ENCODE measurements at places on chromosomes 13 and 19.

GRCh38 chr13:79988573-79988972 is 352.4 kb downstream of the SPRY2 start:
- DNase-seq, result no peak

DNA sequence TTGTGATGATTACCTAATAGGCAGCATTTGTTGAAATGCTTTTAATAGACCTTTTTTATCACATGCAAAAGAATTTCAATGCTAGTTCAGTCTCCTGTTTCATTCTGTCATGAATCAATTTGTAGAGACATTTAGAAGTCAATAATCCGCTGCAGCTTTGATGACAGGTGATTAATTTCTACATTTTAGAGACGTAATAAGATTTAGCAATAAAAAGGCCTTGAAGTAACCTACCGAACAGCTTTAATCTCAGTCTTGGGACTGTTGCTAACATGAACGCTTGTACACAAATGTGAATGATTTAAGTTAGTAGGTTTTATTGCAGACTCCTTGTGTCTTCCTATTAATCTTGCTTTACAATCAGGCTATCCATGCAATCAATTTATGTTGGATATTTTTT is 186.5 kb downstream of the MZT1 start:
- no peak for DNase-seq

DNA sequence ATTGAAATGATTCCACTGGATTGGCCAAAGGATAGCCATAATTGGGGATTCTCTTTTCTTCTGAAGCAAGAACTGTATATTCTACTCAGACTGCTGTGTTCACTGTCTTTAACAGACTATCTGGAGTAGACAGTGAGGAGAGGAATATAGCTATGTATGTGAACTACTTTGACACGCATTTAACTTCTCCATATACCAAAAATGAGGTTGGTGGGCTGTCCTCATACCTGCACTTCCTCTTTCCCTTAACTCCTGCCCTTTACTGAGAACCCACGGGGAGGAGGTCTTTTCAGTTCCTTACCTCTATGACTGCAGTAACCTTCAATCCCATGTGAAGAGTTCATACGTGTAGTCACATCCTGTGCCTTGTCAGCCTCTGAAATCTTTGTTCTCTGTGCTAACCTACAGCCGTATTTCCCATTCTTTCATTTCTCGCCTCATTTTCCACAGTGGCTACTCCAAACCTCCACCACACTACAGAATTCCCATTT is 305.8 kb downstream of the MTUS2 start:
- no peak for DNase-seq

- no peak for DNase-seq
These were observed 8.1 kb downstream of the RNF6 start for GRCh38 chr13:26213982-26214381.

- peak; percentile 37 for DNase-seq
These were observed at the start of gene HS6ST3 for GRCh38 chr13:96089749-96090239. TSS of gene HS6ST3 (plus strand) at chr13:96090107.

DNA sequence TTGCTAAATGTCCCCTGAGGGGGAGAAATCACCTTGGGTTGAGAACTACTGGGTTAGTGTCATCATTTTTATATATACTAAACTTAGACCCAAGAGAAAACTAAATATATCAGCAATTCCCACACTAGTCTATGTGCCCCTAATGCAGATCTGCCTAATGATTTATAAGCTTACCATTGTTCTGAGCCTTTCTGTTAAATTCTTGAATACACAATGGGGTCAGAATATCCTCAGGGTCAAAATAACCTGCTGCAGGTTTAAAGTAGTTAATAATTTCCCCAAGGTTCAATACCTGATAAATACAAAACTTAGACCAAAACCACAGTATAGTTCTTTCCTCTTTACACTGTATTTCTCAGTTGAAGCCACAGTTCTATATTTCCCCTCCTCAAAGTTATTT is 4.6 kb downstream of the VWA8 start:
- DNase-seq, result no peak

DNA sequence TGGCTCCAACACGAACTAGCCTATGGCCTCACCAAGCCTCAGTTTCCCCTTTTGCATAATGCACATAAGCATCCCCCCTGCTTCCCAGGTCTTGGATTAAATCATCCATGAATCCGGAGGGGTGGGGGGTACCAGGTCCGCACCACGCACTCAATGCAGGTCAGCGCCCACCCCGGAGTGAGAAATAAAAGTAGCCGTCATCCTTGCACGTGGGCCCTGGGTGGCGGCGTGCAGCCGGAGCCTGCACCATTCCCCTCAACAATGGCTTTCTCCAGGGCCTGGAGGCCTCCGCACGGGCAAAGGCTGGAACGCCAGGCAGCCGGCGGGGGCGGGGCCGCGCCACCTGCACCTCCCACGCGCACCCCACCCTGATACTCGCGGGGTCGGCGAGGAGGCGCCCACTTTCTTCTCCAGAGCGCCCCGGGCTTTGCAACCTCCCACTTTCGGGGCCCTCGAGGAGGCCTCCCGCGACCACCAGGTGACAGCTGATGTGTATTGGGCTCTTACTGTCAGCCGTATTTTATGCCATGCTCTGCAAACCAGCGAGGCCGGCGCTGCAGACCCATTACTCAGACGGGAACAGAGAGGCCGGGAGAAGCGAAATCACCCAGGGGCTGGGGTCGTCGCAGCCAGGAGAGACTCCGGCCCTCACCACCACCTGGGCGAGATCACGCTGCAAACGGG is 767 bp upstream of the GADD45B start:
- peak; percentile 59 for DNase-seq

DNA sequence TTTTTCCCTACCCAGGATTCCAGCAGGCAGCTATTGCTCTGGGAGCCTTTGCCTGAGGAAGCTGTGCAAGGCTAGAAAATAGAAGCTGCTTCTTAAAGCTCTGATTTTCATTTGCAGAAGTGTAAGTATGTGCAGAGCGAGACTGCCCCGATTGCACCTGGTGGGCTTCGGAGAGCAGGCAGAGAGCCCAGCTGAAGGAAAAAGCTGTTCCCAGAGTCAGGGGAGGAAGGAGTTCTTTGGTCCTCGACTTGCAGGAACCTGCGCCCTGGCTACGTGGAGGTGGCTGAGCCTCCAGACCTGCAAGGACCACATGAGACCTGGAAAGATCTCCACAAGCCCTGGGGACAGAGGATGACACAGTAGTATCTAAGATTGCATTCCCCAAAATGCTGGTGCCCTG is 235.0 kb upstream of the ARGLU1 start:
- no peak for DNase-seq

- no peak for DNase-seq
These were observed 230.8 kb downstream of the GGACT start for GRCh38 chr13:100357764-100358163.

GRCh38 chr13:51453959-51454703 is 1.3 kb upstream of the INTS6 start:
- DNase-seq, result no peak

- DNase-seq, result no peak
These were observed 100.4 kb downstream of the ING1 start for GRCh38 chr13:110813646-110814624.

DNA sequence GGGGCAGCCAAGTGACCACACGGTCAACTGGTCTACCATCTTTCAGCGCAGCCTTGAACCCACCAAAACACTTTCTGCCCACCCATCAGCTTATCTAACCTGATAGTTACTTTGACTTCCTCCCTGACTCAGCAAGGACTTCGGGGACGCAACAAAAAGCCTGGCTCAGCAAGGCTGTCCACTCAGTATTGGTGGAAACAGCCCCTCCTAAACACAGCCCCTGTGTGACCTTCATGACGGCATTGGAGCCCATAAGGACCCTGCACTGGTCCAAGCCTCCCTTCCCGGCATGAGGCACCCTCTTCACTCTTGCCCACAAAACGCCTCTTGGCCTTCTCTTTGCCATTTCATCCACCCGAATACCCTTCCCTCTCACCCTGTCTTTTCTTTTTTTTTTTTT is 39.1 kb downstream of the INSR start:
- DNase-seq, result no peak

DNA sequence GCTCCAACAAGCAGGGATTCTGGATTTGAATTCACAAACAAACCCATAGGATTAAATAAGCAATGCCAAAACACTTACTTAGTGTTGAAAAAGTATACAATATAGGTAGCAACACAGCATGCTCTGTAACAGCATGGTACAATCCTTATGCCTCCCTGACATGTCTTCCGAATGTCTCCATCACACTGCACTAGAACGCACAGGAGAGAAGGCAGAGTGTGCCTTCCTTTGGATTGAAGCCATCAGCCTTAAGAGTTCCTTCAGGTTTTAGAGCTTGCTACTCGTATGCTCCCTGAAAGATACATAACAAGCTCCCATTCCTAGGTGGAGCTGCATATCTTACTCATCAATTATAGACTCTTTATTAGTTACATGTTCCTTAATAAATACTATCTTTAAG is 1573.9 kb upstream of the PRR20A start:
- no peak for DNase-seq

DNA sequence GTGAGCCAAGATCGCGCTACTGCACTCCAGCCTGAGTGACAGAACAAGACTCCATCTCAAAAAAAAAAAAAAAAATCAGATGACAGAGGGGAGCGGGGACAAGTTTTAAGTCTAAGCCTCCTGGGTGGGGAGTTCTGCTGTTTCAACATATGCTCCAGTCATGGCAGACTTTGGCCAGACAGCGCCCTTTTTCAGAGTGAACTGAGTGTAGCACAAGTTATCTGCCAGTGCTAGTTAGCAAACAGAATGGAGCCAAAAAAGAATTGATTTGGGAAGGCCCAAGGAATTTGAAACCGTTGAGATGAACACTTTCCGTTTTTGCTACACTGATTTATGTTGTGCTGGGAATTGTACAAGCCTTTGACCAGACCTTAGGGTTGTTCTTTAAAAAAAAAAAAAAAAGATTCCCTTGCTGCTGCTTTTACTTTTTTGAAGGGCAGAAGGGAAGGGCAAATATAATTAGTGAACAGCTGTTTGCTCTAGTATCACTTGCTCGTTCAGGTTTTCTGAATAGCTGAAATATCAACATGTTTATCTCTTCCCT is 5.7 kb downstream of the ACTN4 start:
- DNase-seq, result no peak

GRCh38 chr13:77737583-77738200 is 40.2 kb downstream of the SLAIN1 start:
- DNase-seq, result no peak

GRCh38 chr19:31317570-31317969 is 31.7 kb downstream of the TSHZ3 start:
- DNase-seq, result no peak

DNA sequence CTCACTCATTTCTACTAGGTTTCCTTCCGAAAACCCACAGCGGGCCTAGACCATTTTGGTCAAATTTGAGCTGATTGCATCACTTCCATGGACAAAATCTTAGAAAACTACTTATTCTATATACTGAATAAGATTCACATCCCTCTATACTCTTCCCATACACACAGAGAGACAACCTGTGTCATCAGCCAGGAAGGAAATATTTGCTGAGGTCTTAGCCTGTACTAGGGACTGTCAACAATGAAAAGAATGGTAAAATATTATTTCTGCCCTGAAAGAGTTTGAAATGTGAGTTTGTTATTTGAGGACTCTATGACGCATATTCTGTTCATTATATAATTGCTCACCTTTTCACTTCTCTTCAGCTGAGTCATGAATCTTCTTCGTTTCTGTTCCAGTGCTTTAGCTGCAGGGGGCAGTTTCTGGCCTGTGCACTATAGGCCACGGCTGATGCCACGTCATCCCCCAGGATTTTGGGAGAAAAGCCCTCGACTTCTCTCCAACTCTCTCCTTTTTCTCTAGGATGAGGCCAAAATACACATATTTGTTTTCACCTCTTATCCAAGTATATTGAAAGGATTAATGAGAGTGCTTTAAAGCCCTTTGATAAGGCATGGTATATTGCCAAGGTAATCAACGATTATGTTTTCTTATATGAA is 47.7 kb downstream of the GSX1 start:
- DNase-seq, result no peak
